ENCODE measurements at places on chromosomes 5 and 9. TPM values are rescaled to one million over a fixed set of nuclear protein-coding genes. Genes with fewer than 3 reads are reported as not detected.

Gene HTR4
- not detected for total RNA-seq

Gene PCDH12
- not detected for total RNA-seq

Gene PCSK5
- total RNA-seq, result 12.6 TPM

Gene ADAMTS16
- 12.3 TPM for total RNA-seq

GRCh38 chr5:95866435-95867040 lies 44.0 kb upstream of the GLRX start:
- DNase-seq, result no peak

DNA sequence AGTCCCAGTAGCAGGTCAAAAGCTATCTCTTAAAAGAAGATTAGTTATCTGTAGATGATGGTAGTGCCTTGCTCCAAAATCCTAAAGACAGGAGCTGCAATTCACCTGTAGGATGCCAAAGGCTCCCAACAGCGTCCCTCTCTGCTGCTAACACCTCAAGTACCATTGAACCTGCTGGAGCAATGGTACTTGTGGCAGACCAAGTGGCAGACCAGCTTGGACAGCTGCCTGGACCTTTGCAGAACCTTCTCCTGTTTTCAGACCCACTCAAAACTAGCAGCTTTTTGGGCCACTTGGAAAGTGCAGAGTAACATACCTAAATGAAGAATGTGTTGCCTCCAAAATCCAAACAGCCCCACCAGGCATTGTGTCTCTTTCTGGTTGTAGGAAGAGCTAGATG lies 6.9 kb upstream of the CCDC180 start:
- DNase-seq, result no peak

Gene CNTFR
- 26.6 TPM for total RNA-seq

- DNase-seq, result no peak
These were observed at the start of gene PRXL2C for GRCh38 chr9:96655198-96655851. TSS of gene PRXL2C (minus strand) at chr9:96655317. CDS start at chr9:96655281, 36 bp downstream.

Gene ROPN1L
- total RNA-seq, result not detected

DNA sequence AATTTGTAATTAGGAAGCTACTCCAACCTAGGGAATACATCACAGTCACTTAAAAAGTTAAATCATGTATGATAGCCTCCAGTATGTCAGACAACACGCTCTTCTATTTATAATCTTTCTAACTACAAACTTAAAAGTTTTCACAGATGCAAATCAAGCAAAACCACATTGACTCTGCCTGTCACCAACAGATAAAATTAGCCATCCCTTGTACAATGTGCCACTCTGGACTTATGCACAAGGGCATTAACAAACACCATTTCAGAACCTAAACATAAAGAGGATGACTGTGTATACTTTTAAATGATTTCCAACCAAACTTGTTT lies 14.7 kb downstream of the ERP44 start:
- no peak for DNase-seq

Gene PCDHAC2
- 24.2 TPM for total RNA-seq

Gene DPYSL3
- 312 TPM for total RNA-seq

GRCh38 chr9:133578524-133579441 lies 30.4 kb downstream of the FAM163B start:
- peak; percentile 70 for DNase-seq

DNA sequence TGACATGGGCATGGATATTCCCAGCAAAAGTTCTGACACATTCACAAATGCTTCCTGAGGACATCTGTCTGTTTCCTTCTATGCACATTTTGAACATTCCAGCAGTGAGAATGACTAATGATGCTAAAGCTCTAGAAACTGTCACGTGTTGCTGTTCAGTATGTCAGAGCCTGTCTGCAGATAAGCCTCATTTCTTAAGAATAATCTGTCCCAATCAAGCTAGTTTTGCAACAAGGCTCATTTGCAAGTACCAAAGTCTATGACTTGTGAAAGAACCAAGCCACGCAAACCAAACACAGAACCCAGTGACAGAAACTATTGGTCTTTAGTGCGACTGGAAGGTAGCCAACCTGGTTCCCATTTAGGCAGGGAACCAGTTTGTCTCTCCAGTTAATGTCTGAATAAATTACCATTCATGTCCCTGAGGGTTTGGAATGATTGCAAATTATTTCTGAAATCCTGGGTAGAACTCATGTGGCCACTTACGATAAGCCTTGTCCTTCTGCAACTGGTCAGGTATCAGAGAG lies 178.5 kb downstream of the C9orf152 start:
- DNase-seq, result no peak

DNA sequence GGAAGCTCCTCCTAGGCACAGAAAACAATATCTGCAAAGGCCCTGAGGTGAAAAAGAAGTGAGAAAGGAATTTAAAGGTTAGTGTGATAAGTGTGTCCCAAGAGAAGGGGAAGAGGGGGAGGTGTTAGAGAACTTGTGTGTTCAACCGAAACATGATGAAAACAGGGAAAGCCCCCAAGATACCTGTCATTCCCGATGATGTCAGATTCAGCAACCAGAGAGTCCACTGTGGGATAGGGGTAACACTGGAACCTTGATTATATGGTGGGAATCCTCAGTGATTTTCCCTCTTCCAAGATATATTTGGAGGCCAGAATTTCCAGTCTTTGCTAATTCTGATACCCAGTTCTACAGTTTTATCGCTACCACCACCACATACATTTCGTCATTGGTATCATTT lies 15.5 kb upstream of the BNC2 start:
- no peak for DNase-seq

DNA sequence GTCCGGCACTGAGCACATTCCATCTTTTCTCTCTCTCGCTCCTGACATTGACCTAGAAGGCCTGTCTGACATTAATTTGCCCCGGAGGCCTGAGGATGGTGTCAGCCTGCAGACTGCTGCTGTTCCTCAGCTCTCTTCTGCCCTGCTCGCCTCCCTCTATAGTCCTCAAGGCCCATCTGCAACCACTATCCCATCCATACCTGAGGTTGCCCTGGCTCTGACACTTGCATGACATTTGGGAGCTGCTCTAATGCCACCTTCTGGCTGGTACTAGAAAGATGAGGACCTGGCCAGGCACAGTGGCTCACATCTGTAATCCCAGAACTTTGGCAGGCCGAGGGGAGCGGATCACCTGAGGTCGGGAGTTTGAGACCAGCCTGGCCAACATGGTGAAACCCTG lies 38.6 kb upstream of the GGTA1 start:
- peak; percentile 57 for DNase-seq

DNA sequence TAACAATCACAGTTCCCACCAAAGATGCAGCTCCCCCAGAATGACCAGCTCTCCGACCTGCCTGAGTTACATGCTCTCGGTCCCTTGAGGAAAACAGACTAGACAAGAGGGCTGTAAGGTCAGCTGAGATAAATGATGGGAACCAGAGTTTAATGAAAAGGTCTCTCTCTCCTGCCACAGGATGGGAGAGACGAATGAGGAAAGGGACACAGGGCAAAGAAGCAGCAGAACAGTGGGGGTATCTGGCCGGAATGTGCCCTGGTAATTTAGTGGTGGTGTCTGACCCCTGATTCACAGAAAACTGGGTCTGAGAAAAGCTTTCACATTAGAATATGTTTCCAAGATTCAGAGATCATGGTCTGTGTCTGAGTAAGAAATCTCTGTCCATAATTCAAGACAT lies 118.5 kb downstream of the BRINP1 start:
- DNase-seq, result no peak

DNA sequence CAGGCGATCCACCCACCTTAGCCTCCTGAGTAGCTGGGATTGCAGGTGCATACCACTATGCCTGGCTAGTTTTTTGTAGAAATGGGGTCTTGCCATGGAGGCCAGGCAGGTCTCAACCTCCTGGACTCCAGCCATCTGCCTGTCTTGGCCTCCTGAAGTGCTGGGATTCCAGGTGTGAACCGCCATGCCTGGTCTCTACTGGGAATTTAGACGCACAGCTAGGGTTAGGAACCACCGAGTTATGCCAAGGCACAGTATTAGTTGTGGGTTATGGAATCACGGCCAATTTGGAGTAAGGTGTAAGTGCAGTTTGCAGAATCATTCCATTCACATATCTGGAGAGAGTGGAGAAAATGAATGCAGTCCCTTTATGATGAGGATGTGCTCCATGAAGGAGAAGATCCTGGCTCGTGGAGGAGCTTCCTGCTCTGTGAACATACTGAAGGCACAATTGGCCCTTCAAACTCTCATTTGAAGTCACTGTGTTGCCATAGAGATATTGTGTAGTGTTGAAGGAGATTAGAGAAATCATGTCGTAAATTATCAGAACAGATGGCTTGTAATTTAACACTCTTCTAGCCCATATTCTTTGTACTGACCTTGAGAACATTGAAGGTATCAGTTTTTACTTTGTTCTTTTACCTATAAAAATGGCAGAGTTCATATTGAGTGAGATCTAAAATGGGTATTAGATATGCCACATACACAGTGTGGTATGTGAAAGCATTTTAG lies 18.8 kb downstream of the TRIO start:
- no peak for DNase-seq

DNA sequence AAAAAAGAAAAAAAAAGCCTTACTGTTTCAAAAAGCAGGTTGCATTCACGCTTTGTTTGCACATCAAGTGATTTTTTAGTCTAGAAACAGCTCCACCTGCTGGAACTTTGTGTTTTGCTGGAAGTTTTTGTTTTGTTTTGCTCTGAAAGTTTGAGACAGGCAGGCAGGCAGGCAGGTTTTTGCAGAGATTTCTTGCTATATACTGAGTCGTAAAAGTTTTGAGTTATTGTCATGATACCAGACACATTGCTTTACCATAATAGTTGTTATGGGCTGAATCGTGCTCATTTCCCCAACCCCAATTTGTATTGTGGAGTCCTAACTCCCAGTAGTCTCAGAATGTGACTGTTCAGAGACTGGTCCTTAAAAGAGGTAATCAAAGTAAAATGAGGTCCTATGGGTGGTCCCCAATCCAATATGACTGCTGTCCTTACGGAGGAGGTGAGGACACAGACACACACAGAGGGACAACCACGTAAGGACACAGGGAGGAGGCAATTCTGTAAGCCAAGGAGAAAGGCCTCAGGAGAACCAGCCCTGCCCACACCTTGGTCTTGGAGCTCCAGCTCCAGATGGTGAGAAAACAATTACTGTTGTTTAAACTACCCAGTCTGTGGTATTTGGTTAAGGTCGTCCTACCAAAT lies 20.9 kb downstream of the OR2Y1 start:
- no peak for DNase-seq

Gene ECM2
- not detected for total RNA-seq

Gene PCDHA2
- total RNA-seq, result not detected

DNA sequence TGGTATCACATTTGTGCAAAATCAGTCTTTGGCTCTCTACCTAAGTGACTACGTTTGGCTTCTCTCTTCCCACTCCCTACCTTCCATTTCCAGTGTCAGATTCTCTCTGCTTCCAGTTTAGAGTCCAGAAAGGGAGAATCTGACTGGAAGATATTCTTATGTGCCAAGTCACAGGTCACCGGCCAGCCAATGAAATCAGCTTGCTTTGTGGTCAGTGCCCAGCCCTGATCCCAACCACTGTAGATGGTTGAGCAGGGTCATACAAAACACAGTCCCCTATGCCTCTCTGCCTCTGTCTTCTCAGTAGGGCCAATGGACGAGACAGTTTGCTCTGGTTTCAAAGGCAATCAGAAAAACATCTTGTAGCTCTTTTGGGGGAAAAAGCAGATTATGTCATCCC lies 15.6 kb upstream of the EPB41L4B start:
- DNase-seq, result no peak

DNA sequence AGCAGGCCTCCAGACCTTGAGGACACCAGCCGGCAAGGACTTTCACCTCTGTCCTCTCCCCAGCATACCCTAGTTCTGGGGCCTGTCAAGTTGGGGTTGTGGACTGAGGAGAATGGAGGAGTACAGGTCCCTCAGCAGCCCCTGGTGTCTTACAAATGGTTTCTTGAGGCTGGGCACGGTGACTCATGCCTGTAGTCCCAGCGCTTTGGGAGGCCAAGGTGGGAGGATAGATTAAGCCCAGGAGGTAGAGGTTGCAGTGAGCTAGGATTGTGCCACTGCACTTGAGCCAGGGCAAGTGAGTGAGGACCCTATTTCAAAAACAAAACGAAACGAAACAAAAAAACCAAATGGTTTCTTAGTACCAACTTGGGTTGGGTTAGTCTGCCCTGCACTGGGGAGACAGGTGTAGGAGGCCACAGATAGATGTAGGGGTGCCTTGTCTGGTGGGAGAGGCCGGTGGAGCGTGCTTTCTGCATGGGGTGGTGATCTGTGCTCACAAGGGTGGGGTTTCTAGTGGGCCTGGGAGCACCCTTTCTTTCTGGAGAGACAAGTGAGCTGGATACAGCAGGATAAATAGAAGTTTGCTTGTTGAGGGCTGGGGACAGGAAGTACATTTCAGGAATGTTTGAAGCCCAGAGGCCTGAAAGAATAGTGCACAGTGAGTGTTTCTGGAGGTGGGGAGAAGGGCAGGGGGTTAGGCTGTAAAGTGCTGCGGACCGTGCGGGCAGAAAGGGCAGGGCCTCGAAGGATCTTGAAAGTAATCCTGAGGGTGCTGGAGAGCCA lies 37.7 kb upstream of the PSD2 start:
- DNase-seq, result no peak

DNA sequence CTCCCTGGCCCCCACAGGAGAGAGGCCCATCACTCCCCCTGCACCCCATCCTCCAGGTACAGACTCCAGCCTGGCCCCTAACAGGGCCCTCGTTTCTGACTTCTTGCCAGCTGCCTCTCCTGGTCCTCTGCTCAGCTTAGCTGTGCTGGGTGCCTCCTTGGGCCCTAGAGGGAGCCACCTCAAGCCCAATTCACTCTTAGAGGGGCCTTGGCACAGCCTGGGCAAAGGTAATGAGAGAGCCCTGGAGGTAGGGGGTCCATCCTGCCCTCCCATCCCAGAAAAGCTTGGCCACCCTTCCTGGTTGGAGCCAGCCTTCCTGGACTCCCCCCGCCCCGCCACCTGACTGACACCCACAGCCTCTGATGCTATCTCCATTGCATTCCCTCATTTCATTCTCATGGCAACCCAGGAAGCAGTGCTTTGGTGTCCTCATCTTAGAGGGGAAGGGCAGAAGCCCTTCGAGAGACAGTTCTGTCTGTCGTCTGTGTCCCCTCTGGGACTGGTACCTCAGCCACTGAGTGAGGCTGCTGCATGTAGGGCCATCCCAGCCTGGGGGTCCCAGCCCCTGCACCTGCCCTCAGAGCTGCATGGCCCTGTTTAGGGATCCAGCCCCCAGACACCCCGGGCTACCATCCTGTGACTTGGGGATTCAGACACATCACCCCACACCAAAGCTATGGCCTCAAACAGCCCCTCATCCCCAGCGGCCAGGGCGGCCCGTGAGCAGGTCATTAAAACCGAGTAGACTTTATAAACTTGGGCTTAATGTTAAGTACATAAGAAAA lies 95.5 kb downstream of the BARX1 start:
- peak; percentile 61 for DNase-seq

DNA sequence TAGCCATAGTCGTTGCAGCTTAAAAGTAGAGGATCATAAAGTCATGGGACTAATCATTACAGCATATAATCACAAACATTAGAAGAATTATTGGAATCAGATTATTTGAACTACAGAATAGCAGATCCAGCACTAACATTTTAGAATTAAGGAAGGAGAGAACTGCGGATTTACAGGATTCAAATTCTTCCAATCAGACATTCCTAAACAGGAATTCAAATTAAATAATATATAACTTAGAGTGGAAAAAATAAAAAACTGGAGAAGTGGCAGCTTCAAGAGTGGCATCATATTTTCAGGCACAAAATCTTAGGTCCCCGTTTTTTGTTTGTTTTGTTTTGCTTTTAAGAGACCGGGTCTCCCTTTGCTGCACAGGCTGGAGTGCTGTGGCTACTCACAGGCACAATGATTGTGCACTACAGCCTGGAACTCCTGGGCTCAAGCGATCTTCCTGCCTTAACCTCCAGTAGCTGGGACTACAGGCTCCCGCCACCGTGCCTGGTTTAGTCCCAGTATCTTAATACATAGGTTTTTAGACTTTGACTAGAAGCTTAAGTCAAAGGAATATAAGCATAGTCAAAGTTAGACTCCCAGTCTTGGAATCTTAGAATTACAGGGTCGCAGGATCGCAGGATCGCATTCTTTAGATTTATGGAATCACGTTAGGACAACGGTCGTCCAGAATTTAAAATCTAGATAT lies 2.1 kb upstream of the FOXE1 start:
- no peak for DNase-seq
